Spleen (tissue), 13 donors: ENCODE measurements at places on chromosomes 12 and 14. TPM values are rescaled to one million over a fixed set of nuclear protein-coding genes. Genes with fewer than 3 reads are reported as not detected.

GRCh38 chr14:28468191-28469151, 298.1 kb upstream of the FOXG1 start:
- DNase-seq = no peak

DNA sequence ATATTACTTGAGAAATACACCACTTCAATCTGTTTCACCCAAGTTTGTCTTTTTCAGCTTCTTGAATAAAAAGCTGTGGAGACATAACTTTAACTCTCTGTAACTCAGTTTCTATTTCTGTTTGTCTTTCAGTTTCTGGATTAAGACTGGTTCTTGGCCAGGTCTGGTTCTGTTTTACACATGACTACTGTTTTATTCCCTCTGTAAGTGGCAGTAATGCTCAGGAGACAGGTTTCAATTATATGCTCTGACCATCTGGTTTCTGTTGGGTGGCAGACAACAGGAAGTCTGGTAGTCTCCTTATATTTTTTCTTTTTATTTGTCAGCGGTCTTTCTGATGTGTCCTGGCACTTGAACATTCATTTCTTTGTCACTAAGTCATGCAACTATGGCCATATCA, 102.9 kb downstream of the RPS29 start:
- no peak for DNase-seq

DNA sequence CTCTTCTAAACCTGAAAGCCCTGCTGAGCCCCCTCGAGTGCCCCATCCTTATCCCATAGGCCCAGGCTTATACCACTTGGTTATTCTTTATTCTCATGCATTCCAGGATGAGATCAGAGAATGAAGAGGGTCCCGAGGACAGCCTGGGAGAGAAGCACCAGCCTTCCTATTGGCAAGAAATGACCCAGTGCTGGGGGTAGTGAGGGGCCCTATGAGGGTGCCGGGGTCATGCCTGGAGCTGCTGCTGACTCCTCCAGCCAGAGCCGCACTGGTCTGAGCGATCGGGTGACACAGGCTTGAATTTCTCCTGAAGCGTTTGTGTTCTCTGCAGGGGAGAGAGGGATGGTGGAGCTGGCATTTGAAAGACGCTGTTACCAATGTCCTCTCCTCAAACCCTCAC, 18.1 kb downstream of the MORN3 start:
- no peak for DNase-seq

ANO2 gene
- 2.1 TPM for polyA plus RNA-seq

- no peak for DNase-seq
These were observed 212.5 kb downstream of the CHST11 start for GRCh38 chr12:104669089-104669721.

GRCh38 chr14:33561488-33562175, 389.2 kb downstream of the EGLN3 start:
- no peak for DNase-seq

PZP gene
- polyA plus RNA-seq = 0.06 TPM

PIP4P1 gene
- polyA plus RNA-seq = 55.9 TPM

GRCh38 chr14:30221546-30221945, 293.9 kb upstream of the PRKD1 start:
- DNase-seq = no peak

DNA sequence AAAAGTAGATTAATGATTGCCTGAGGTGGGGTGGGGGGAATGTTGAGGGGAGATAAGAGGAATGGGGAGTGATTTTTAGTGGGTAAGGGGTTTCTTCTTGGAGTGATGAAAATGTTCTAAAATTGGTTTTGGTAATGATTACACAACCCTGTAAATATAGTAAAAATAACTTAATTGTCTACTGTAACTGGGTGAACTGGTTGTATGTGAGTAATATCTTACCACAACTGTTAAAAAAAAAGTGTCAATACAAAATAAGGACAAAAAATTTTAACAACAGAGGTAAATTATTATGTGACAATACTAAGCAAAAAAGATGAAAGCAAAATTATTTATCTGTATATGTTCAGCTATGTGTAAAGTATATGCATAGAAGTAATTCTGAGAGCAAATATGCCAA, 86.3 kb upstream of the RASSF8 start:
- DNase-seq = no peak

TMPRSS12 gene
- polyA plus RNA-seq = not detected

GRCh38 chr12:81963636-81964035, 204.5 kb upstream of the PPFIA2 start:
- DNase-seq = no peak
